Stimulated activated CD8-positive, alpha-beta memory T cell treated with anti-CD3 and anti-CD28 coated beads, Interleukin-15, amount 100 ng/mL, for 24 hours (primary cell): ENCODE measurements at places on chromosomes 5 and 9.

DNA sequence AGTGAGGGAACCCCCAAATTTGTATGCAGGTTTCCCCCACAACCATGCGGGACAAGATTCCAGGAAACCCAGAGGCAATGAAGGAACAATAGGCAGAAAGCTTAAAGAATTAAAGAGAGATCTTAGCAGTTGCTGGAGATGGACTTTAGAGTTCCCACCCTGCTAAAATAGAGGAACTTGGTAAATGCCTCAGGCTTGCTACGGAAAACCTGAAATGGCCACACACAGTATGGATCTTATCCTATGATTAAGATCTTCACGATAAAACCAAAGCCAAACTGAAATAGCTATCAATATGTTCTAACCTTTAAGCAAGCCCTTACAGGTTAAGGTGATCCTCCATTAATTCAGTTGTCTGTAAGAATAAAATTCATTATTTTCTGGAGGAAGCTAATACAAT is 148.3 kb downstream of the RANBP17 start:
- no peak for DNase-seq

DNA sequence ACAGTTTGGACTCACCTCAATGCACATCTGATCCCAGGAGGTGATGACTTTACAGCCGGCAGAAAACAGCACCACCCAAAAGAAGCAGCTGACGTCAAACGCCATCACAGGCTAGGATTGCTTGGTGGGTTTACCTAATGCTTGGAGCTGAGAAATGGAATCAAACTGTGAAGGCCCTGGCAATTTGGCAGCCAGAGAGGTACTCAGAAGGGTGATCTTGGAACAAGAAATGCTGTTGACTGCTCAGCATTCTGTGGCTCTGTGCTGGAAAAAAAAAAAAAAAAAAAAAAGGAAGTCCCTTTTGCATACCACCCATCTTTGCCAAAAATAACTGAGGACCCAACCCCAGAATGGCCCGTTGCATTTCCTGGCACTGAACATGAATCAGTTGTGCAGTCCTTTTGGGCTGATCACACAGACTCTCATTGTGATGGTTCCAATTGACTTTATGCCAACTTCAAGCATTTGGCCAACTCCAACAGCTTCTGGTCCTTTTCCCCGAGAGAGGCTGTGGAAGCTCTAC is at the start of gene CD180:
TSS of gene CD180 (minus strand) at position 263 of the 523 bp plus-strand sequence. CDS start at position 105, 158 bp downstream.
- no peak for DNase-seq

DNA sequence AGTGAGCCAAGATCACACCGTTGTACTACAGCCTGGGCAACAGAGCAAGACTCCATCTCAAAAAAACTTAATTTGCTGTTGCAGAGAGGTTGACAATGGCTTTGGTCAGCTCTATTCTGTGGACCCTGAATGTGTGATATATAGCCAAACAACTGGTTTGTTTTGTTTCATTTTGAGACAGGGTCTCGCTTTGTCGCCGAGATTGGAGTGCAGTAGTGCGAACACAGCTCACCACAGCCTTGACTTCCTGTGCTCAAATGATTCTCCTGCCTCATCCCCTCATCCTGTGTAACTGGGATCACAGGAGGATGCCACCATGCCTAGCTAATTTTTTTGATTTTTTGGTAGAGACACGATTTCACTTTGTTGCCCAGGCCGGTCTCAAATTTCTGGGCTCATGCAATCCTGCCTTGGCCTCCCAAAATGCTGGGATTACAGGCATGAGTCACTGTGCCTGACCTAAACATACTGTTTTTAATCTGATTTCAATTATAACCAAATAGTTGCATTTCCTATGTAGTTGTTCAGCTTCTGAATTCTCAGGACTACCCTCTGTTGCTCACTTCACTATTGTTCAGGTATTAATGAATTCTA is 9.8 kb downstream of the RNF183 start:
- DNase-seq, result no peak

DNA sequence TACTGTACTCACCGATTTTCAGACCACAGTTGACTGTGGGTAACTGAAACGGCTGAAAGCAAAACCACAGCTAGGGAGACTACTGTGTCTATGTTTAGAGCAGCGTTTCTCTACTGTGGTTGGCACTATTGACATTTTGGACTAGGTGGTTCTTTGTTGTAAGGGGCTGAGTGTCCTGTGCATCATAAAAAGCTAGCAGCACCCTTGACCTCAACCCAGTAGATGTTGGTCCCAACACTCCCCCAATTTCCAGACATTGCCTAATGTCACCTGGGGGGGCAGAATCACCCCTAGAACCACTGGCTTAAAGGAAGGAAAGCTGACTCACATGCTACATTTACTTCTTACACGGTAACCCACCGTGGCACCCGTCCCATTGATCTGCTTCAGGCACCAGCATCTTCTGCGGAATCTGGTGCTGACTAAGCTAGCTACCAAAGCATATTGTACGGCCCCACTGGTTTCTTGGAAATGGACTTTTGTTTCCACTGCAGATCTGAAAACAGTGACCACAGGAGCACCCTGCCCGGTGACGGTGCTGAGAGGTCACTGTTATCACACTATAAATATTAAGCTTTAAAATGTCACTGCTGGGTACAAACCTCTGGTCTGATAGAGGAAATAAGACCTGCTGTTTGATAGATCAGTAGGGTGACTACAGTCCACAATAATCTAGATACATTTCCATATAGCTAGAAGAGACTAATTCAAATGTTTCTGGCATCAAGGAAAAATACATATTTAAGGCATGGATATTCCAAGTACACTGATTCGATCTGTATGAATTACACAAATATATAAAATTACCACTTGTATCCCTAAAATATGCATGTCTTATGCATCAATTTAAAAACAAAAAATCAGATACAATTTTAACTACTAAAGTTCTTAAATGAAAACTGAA is 151.4 kb downstream of the HSD17B3 start:
- DNase-seq, result no peak

GRCh38 chr5:180441564-180442051 is 52.6 kb upstream of the CNOT6 start:
- no peak for DNase-seq

GRCh38 chr9:121917375-121918335 is 175.5 kb downstream of the TTLL11 start:
- DNase-seq, result no peak

DNA sequence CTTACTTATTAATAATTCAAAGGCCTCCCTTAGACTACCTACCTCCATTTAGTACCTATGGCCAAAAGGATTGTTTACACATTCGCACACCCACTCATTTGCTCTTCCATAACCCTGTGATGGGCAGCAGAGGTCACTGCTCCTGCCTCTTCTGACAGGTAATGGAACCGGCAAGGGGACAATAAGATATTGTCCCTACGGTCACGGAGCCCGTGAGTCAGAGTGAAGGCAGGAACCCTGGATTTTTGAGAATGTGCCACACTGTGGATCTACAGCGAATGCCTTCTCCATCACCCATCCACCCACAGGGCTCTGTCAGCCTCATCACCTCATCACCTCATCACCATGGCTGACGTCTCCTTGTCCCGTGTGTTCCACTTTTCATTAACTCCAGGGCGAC is 132.3 kb downstream of the MYO10 start:
- DNase-seq, result no peak

GRCh38 chr5:139958432-139959148 is 84.5 kb downstream of the NRG2 start:
- DNase-seq, result no peak

- no peak for DNase-seq
Measured at GRCh38 chr9:98536542-98537173, 172.1 kb downstream of the GABBR2 start.
